ENCODE measurements at places on chromosomes 2 and 18. TPM values are rescaled to one million over a fixed set of nuclear protein-coding genes. Genes with fewer than 3 reads are reported as not detected.

The PLGLB2 gene
- total RNA-seq = not detected

The KIAA2012 gene
- not detected for total RNA-seq

The RESP18 gene
- total RNA-seq = not detected

The CPO gene
- total RNA-seq = not detected

The ZFP36L2 gene
- total RNA-seq = 36.7 TPM

The SERPINB11 gene
- 0.17 TPM for total RNA-seq

The PRKD3 gene
- total RNA-seq = 12.5 TPM

The IL18R1 gene
- total RNA-seq = 0.72 TPM

The BBS5 gene
- total RNA-seq = 4.8 TPM

The MEIS1 gene
- 1.8 TPM for total RNA-seq

The KCNIP3 gene
- 1.5 TPM for total RNA-seq

The TMEM247 gene
- not detected for total RNA-seq

The SPATA3 gene
- total RNA-seq = not detected

The VAMP8 gene
- total RNA-seq = 17.3 TPM

The PSMA8 gene
- not detected for total RNA-seq

The CARF gene
- total RNA-seq = 1.1 TPM

The G6PC2 gene
- not detected for total RNA-seq

The C2orf80 gene
- total RNA-seq = not detected

The PFN4 gene
- total RNA-seq = 1.6 TPM

The NIFK gene
- 82.2 TPM for total RNA-seq

The PDE11A gene
- 0.67 TPM for total RNA-seq

The ASB18 gene
- 0.03 TPM for total RNA-seq

The SP140L gene
- 3.0 TPM for total RNA-seq

The UCN gene
- total RNA-seq = 2.5 TPM

The FAM98A gene
- total RNA-seq = 99.8 TPM

The LIMS3 gene
- not detected for total RNA-seq

The CTLA4 gene
- not detected for total RNA-seq

The ASXL2 gene
- 8.5 TPM for total RNA-seq

The HADHB gene
- total RNA-seq = 84.7 TPM

The NOSTRIN gene
- 2.2 TPM for total RNA-seq

The TMEFF2 gene
- 0.34 TPM for total RNA-seq

The WDR12 gene
- 46.5 TPM for total RNA-seq

The CNDP1 gene
- total RNA-seq = not detected

The EGR4 gene
- total RNA-seq = 0.09 TPM

The COL3A1 gene
- total RNA-seq = 0.15 TPM

The SIGLEC15 gene
- not detected for total RNA-seq

The RASGRP3 gene
- 0.61 TPM for total RNA-seq

The RAX gene
- total RNA-seq = not detected

All from A549 treated with GW870086 at 1 μM for 4 hours (cell line).